ENCODE measurements at places on chromosomes 6 and 20.

DNA sequence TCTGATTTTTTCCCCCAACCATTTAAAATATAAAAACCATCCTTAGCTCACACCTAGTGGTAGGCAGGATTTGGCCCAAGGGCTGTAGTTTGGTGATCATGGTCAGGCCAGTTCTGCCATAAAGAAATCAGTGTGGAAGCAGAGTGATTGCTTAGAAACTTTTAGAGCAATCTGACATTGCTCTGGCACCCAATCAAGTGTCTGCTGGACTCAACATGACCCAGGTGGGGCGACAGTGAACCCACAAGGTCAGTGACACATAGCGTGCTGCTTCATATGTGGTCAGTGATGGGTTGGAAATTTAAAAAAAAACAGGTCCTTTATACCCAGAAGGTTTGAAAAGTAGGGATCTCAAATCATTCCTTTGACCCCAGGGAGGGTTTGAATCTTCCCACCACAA is 107.9 kb downstream of the BANF2 start:
- DNase-seq, result no peak

GRCh38 chr6:137798846-137799245 is 68.2 kb upstream of the TNFAIP3 start:
- DNase-seq, result no peak

- DNase-seq, result no peak
These were observed 88.3 kb downstream of the SASH1 start for GRCh38 chr6:148430897-148431296.

GRCh38 chr6:33213166-33213988 is 5.1 kb downstream of the RING1 start:
- DNase-seq, result no peak

GRCh38 chr6:149714442-149714841 is 3.5 kb downstream of the LATS1 start:
- DNase-seq, result no peak

- DNase-seq, result no peak
These were observed 10.9 kb upstream of the ZNF831 start for GRCh38 chr20:59152559-59153354.

DNA sequence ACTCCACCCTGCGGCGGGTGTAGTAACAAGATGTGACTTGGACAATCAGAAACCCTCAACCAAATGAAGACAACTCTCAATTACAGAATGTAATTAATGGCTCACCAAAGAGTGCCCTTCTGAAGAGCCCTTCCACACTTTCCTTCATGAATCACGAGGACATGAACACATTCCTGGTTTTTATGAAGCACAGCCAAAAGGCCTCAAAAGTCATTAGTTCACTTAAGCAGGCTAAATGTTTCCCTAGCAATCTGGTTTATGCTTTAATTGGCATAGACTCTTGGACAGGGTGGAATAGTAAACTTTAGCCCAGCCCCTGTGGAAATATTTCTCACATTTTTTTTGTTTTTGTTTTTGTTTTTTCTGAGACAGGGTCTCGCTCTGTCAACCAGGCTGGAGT is 20.5 kb downstream of the CPNE5 start:
- no peak for DNase-seq

DNA sequence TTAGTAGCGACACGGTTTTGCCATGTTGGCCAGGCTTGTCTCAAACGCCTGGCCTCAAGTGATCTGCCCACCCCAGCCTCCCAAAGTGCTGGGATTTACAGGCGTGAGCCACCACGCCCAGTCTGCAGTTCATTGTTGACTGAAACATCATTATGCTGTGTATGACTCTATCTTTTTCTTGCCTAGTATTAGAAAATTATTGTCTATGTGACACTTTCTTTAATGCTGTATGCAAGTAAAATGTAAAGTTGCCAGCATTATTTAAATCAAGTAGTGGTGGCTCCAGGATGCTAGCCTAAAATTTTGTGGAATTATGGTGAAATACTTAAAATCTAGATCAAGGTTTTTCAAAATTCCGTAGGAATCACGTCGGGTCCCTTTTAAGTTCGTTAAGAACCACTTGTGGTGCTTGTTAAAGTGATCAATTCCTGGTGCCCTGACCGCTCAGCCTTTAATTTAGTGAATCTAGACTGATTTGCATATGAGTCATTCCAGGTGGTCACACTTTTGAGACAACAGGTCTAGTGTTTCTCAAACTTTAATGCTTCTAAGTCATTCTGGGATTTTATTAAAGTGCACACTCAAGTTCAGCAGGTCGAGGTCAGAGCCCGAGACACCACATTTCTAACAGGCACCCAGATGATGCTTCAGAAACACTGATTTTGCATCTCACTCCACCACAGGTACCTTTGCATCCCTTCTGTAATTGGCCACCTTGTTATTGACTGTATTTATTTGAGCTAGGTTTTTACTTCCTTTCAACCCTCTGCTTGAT is 132.6 kb upstream of the MTHFD1L start:
- DNase-seq, result no peak

DNA sequence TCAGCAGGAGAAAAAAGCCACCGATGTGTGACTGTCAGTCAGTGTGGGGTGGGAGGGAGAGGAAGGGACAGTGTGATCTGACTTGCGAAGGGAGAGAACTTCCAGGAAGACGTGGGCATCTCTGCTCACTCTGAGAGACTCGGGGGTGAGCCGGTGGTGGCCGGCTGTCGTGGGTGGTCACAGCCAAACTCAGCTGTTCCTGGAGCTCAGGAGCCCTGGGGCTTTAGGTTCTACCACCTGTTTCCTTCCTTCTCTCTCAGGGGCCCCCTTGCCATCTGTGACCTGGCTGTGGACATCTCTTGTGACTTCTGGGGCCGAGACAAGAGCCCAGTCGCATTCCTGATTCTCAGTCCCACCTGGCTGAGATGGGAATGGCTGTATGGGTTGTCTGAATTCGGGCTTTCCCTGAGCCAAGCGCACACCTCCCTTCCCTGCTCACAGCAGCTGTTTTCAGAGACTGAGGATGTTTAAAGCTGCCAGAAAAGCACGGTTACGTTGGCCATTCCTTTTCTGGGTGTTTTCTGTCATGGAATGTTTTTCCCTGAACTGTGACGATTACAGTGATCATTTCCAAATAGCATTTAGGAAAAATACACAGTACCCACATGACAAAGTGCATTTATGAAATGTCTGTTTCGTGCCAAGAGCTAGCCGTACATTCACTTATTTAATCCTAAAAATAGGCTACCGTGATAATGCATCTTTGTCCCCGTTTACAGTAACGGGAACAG is 36.5 kb downstream of the SYNJ2 start:
- no peak for DNase-seq

GRCh38 chr6:140303218-140303949 is 928.9 kb upstream of the CITED2 start:
- DNase-seq, result no peak

DNA sequence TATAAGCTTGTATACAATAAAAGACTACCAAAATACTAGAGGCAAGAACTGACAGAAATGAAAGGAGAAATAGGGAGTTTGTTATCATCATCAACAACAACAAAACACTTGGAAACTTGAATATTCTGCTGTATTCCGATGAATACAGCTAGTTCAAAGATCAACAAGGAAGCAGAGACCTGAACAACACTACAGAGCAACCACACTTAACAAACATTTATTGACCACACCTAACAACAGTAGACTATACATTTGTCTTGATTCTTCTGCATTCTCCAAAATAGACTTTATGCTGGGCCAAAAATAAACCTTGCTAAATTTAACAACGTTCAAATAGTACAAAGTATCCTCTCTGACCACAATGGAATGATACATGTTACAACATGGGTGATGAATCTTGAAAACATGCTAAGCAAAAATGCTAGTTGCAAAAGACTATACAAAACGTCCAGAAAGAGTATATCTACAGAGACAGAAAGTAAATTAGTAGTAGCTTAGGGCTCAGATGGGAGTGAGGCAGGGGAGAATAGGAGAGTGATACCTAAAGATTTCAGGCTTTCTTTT is 39.1 kb upstream of the PAK5 start:
- no peak for DNase-seq

GRCh38 chr6:31079656-31080261 is 32.6 kb downstream of the C6orf15 start:
- DNase-seq, result peak; percentile 46

GRCh38 chr20:25390538-25391528 is at the start of gene ABHD12:
ABHD12 (minus strand) TSS chr20:25390835; CDS start chr20:25390703, 132 bp downstream.
- peak; percentile 93 for DNase-seq

- no peak for DNase-seq
These were observed 59.5 kb upstream of the RSPO3 start for GRCh38 chr6:127058936-127059335.

DNA sequence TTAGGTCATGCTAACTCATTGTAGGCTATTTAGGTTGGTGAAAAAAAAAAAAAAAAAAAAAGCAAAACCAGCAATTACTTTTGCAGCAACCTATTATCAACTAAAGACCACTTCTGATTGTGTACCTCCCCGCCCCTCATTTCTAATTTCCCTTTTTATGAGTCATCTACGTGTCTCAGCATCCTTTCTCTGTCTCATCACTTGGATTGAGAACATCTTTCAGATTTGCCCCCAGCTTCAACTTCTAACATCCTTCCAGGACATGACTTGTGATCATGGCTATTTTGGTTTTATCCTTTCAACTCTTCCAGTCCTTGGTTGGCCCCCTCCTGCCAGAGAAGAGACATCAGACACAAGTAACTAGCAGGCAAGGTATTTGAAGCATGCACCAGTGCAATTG is 156.7 kb upstream of the CCN2 start:
- DNase-seq, result no peak
